ENCODE measurements at places on chromosomes 13 and 19. TPM values are rescaled to one million over a fixed set of nuclear protein-coding genes. Genes with fewer than 3 reads are reported as not detected.

The DACT3 gene
- polyA plus RNA-seq: 5.4 TPM

The SBSN gene
- not detected for polyA plus RNA-seq

The CEACAM7 gene
- not detected for polyA plus RNA-seq

The ERVV-1 gene
- not detected for polyA plus RNA-seq

The PALM gene
- polyA plus RNA-seq: 92.3 TPM

The VSIG10L gene
- 2.2 TPM for polyA plus RNA-seq

The C19orf67 gene
- not detected for polyA plus RNA-seq

The PRR20D gene
- polyA plus RNA-seq: not detected

The SLC1A6 gene
- not detected for polyA plus RNA-seq
